ENCODE measurements at places on chromosomes 11 and 22.

GRCh38 chr11:62202910-62203309 lies 5.6 kb upstream of the SCGB2A1 start:
- DNase-seq: no peak

- DNase-seq: no peak
These were observed 2.3 kb downstream of the SIK2 start for GRCh38 chr11:111604392-111605009.

DNA sequence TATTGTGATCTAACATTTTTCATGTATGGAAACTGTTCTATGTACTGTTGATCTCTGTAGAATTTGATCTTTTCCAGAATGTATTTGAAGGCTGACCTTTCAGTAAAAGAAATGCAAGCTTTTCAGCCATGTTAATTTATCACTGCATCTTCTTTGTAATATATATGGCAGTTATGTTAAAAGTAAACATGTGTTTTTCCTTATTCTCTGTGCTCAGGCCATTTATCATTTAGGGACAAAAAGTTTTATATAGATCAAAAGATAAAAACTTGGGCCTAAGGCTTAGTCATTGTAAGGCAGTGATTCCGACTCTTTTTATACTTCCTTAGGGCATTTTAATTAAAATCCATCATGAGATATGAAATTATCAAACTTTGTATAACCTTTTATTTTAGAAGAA lies 48.7 kb downstream of the KDM2A start:
- no peak for DNase-seq

- no peak for DNase-seq
These were observed 157.4 kb downstream of the TEAD1 start for GRCh38 chr11:12831471-12832202.

GRCh38 chr11:116148056-116148455 lies 624.7 kb downstream of the BUD13 start:
- DNase-seq: no peak

DNA sequence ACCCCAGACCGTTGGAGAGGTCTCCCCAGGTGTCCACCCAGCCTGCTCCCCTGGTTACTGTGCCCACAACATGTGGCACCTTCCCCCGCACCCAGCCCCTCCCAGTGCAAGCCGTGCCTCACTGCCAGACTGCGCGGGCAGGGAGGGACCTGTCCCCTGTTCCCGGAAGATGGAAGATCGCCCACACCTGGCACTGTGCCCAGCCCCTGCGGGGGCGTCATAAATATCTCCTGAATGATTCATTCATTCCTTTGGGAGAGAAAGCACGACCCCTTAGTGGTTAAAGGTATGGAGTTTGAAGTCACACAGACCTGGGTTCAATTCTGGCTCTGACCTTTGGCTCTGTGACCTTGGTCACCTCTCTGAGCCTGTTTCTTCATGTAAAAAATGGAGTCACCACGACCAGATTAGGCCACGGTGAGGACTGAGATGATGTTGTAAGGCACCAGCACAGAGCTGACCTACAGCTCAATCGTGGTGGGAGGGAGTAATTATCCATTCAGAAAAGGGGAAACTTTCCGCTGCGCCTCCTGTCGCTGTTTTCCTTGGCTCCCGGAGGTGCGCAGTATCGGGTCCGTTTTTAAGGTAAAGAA lies 497 bp upstream of the SYT12 start:
- no peak for DNase-seq

DNA sequence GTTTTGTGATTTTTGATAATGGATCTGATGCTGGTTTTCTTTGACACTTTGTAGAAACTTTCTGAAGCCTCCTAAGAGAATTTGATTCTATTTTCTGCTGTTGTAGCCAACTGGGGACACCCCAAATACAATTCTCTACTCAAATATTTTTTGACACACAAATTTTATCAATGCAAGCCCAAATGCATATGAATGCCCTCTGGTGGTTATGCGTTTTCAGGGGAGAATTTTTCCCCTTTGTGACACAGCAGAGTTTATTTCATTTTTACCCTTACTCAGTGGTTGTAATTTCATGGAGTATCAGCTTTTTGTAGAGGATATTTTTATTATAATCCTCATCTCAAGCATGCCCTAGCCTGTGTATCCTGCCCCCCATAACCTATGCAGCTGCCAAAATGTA lies 44.7 kb upstream of the MTMR2 start:
- no peak for DNase-seq

GRCh38 chr22:22318723-22319465 lies 74.3 kb downstream of the VPREB1 start:
- no peak for DNase-seq

DNA sequence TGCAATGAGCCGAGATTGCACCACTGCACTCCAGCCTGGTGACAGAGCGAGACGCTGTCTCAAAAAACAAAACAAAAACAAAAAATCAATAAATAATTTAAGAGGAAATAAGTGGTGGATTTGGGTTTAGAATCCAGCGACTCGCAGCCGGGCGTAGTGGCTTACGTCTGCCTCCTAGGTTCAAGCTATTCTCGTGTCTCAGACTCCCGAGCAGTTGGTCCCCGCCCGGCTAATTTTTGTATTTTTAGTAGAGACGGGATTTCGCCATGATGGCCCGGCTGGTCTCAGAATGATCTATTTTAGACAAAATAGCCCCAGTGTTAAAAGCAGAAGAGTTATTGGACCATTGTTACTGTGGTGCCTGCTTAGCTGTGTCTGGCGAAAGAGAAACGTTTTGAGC lies 29.8 kb downstream of the SNU13 start:
- DNase-seq: no peak

GRCh38 chr11:1553808-1554594 lies 18.1 kb downstream of the DUSP8 start:
- no peak for DNase-seq

DNA sequence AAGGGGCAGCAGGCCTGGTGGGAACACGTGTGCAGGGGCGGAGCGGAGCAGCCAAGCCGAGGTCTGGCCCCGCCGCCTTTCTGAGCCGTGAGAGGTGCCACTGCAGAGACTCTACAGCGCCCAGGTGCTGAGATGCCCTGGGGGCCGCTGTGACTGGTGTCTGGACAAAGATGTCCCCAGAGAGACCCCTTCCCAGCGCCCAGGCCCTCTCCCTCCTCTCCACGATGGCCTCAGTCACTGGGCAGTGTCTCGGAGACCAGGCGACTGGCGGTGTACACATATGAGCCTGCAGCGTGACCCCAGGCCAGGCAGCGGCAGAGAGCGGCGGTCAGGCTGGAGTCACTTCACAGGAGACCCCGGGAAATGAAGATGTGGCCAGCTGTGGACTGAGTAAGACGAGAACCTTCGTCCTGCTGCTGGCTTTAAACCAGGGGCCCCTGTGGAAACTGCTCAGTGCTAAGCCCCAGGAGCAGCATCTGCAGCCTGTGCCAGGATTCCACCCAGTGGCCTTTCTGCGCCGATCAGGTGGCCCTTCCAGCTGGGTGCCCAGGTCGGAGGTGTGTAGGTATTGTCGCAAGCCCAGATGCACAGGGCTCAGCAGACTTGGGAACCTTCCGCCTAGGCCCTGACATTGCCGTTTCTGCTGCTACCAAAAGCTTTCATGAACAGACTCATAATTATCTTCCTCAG lies 34.7 kb downstream of the MOB2 start:
- DNase-seq: no peak

- DNase-seq: no peak
These were observed 515.7 kb downstream of the BUD13 start for GRCh38 chr11:116257092-116257491.

DNA sequence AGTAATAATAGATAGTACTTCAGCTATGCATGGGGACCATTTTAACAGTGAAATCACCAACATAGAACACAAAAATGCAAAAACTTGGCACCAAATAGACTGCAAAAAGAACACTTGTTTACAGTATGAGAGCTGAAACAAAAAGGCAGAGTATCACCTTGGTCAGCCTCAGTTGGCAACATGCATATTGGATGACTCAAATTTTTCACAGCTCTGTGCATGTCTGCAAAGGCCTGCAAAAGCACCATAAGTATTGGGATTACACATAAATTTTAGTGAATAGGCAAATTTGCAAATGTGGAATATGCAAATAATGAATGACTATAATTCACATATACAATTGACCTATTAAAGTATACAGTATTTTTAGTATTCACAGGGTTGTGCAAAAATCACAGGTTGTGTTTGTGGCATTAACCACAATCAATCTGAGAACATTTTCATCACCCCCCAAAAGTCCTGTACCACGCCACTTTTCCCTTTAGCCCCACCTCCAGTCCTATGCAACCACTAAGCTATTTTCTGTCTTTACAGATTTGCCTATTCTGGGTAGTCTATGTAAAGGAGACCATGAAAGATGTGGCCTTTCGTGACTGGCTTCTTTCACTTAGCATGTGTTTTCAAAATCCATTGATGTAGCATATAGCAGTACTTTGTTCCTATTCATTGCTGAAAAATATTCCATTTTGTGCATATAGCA lies 47.2 kb downstream of the CCDC15 start:
- no peak for DNase-seq

- no peak for DNase-seq
These were observed 7.0 kb upstream of the NF2 start for GRCh38 chr22:29596408-29596807.

- peak; percentile 80 for DNase-seq
These were observed 99.9 kb downstream of the MAML2 start for GRCh38 chr11:96242971-96243647.

GRCh38 chr11:10283991-10284390 lies 10.0 kb downstream of the SBF2 start:
- no peak for DNase-seq

DNA sequence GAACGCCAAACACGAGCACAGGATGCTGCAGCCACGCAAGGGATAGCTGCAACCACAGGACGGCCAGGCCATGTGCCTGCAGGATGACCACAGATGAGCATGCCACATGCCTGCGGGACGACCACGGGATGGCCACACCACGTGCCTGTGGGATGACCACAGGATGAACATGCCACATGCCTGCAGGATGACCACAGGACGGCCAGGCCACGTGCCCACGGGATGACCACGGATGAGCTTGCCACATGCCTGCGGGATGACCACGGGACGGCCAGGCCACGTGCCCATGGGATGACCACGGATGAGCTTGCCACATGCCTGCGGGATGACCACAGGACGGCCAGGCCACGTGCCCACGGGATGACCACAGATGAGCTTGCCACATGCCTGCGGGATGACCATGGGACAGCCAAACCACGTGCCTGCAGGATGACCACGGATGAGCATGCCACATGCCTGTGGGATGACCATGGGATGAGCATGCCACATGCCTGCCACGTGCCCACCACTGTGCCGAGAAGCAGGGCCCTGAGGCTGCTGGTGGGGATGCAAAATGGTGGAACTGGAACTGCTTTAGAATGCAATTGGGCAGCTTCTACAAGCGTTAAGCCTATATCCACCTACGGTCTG lies 12.8 kb upstream of the MOB2 start:
- no peak for DNase-seq

- DNase-seq: no peak
These were observed 18.8 kb downstream of the PANX1 start for GRCh38 chr11:94147433-94147845.

DNA sequence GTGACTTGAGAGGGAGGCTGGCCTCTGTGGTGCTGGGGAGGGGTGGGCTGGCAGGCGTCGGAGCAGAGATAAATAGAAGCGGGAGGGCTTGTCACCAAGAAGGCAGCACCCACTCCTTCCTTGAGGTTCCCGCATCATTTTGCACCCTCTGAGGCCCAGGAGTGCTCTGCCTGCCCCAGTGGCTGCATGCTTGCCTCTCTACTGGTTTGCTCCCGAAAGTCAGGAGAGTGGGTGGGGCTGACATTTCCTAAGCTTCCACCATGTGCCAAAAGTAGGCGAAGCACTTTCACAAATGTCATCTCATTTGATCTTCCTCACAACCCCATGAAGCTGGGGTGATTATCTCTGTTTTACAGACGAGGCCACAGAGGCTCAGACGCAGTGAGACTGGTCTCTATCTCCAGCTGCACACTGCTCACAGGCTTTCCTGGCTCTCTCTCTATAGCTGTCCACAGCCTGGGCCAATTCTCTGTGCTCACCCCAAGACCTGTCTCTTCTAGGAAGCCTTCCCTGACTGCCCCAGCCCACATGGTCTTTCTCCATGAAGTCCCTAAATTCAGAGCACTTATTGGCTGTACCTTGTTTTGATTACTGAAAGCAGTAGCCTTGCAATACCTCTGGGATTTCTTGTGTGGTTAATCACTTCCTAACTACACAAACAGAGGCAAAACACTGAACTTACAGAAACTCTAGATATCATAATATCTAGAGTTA lies 2.6 kb upstream of the UCP3 start:
- DNase-seq: no peak

GRCh38 chr11:48006301-48006992 lies 26.1 kb downstream of the PTPRJ start:
- DNase-seq: no peak

DNA sequence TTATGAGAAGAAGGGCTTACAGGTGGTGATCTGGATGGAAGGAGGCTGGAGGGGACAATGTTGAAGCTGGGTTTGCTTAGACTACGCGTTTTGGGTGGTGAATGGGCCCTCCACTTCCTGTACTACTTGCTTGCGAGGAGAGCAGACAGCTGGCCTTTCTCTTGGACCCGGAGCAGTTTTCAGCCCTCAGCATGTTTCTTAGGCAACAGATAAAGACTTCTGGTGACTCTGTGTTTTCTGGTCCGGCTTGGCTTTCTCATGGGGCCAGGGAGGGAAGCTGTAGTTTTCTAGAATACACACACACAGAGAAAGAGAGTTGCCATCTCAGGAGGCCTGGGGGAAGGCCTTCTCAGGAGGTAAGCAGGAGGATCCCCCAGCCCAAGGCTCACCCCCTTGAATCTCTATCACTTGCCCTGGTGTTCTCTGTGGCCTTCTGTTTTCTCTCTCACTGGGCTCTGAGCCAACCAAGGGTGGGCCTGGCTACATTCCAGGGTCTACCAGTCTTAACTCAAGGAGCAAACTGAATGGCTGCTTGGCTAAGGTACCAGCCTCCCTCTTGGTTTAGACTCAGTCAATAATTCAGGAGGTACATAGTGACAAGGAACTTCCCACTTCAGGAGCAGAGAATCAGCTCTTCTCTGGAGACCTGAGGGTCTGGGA lies 2.4 kb downstream of the CCS start:
- no peak for DNase-seq

DNA sequence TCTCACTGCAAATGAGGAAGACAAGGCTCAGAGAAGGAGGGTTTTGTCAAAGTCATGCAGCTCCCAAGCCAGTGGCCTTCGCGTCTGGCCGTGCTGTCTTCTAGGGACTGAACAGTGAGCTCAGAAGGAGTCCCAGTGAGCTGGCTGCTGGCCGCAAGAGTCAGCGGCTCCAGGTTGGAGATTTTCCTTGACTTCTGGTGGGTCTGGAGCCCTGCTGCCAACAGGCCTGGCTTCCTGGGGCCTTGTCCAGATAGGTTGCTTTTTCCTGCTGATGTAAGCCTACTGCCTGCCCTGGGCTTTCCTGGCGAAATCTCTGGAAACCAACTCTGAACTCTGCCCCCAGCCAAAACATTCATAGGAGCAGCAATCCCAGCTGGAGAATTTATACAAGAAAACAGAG lies 272.7 kb upstream of the CADM1 start:
- DNase-seq: no peak

Measured in stimulated activated CD4-positive, alpha-beta T cell treated with anti-CD3 and anti-CD28 coated beads, Interleukin-12 subunit alpha, Interleukin-12 subunit beta, amount 100 ng/mL, for 24 hours (primary cell).